ENCODE measurements at places on chromosomes 13 and 19.

- DNase-seq: no peak
Measured at GRCh38 chr19:10712754-10713153, 5.1 kb upstream of the DNM2 start.

DNA sequence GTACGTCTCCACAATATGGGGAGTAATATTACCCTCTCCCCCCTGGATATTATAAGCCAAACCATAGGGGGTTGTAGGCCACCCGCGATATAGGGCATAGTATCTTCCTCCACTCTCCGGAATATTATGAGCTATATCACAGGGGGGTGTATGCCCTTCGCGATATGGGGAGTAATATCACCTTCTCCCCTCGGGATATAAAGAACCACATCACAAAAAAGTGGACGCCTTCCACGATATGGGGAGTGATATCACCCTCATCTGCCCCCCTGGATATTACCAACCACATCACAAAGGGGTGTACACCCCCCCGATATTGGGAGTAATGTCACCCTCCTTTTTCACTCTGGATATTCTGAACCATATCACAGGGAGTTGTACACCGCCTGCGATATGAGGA lies 65.5 kb upstream of the CEACAM21 start:
- no peak for DNase-seq

DNA sequence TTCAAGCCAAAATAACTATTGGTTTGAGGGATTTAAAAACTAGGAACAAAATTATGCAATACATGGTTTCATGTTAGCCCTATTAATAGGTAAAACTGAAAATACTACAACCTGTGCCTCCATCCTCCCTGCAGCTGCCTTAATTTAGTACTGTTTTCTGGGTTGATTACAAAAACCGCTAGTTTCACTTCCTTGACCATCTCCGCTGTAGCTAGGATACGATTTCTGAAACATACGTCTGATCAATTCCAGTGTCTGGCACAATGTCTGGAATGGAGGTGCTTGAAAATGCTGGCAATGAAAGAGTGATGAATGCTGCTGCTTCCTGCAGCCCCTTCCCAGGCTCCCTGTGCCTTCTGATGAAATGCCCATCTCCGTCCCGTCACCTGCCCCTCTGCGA lies 273.5 kb downstream of the SHISA2 start:
- DNase-seq: peak; percentile 18

DNA sequence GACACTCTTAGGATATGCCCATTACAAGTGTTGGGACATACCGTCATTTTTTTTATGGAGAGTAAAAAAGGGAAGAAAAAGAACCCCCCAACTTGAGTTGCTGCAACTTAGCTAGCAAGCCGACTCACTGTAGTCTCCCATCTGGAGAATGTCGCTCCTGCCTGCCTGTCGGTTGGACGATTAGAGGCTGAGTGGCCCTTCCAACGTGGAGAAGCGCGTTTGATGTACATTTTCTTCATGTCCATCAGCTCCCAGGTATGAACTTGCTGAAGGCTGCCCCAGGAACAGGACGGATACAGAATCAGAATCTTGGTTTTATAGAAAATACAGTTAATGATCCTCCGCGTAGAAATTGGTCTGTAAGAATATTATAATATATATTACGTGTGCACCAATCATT lies 189.0 kb upstream of the SOX1 start:
- DNase-seq: no peak

GRCh38 chr13:111204438-111205177 lies 89.5 kb downstream of the ARHGEF7 start:
- DNase-seq: no peak

- DNase-seq: no peak
Measured at GRCh38 chr19:11414544-11414943, 4.6 kb downstream of the RGL3 start.

- no peak for DNase-seq
Measured at GRCh38 chr19:5436106-5436947, 18.9 kb upstream of the ZNRF4 start.

- no peak for DNase-seq
Measured at GRCh38 chr13:105465251-105465650, 1070.2 kb downstream of the EFNB2 start.

- peak; percentile 26 for DNase-seq
Measured at GRCh38 chr19:48992581-48993174, 431 bp downstream of the GYS1 start.

DNA sequence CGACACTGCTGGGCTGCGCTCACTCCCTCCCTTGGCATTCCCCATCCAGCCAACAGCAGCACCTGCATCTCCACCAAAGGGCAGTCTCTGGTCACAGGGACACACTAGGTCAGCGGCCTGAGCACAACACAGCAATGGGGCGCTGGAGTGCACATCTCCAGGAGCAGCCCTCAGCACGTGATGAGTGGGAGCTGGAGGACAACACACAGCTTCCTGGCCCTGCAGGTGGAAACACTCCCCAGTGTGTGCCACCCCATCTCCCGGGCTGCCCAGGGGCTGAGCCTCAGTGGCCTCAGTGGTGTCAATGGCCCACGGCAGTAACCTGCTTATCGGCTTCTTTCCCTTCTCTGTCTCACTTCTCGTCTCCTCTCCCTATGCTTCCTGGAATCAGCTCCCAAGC lies 96.8 kb upstream of the VSTM2B start:
- no peak for DNase-seq

DNA sequence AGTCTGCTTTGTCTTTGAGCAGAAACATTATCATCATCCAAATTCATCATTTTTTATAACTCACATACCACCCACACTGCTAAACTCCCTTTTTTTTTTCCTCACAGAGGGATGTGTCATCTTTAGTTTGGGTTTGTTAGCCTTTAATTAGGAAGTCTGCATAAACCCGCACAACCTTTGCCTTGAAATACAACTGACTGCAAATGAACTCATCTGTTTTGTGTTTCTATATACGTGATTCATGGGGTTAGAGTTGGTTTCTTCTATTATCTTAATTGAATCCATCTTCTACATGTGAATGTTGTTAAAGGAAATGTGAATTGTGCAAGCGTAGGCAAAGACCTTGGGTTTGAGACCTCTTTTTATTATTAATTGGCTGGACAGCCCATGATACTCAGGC lies 102.7 kb downstream of the SLAIN1 start:
- DNase-seq: no peak

DNA sequence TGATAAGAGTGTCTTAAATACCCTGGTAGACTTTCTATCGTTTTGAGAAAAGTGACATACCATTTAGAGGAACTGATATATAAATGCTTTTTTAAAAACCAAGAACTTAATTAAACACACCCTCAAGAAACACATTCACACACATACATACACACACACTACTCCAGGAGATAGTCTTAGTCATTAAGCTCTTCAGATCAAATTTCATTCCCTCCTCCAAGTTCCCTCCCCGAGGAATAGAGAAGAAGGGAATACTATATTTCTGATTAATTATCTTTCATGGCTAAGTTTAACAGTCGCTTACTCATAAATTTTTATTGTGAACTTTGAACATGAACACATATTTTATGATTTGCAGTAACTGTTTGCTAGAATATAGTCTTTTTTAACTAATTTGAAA lies 1109.5 kb downstream of the SLITRK1 start:
- no peak for DNase-seq

DNA sequence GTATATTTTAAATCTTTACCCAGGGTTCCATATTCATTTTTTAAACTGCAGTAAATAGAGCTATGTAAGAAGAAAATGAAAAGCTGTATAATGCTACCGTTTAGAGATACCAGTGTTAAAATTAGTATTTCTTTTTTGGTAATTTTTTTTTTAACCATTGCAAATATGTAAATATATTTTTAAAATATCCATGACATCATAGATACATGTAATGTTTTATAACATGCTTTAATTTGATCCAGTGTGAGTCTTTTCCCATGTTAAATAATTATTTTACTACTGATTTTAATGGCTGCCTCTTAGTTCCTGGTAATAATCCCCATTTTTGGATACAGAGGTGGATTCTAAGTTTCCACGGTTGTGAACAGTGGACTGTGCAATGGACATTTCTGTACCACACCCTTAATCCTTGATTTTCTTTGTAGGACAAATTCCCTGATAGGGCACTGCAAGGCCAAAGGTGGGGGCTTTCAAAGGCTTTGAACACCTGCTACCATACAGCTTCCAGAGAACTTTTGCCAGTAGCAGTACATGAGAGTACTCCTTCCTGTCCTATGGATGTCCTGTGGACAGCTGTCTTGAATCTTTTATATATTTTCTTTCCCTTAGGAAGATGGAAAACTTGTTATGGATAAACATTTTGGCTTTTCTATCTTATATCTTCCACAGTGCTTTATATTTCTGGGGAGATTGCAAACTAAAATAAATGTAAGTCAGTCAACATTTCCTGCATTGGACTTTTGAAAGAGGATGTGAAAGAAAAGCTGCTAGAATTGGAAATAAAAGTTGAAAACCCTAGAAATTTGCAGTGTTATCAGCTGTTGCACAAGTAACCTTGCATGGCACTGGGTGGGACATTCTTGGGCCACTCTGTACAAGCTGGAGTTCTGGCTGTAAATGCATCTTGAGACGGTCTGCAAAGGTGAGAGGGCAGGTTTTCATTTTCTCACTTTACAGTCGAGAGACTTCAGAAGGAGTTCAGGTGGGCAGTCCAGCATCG lies 46.8 kb downstream of the ARHGEF7 start:
- peak; percentile 50 for DNase-seq

DNA sequence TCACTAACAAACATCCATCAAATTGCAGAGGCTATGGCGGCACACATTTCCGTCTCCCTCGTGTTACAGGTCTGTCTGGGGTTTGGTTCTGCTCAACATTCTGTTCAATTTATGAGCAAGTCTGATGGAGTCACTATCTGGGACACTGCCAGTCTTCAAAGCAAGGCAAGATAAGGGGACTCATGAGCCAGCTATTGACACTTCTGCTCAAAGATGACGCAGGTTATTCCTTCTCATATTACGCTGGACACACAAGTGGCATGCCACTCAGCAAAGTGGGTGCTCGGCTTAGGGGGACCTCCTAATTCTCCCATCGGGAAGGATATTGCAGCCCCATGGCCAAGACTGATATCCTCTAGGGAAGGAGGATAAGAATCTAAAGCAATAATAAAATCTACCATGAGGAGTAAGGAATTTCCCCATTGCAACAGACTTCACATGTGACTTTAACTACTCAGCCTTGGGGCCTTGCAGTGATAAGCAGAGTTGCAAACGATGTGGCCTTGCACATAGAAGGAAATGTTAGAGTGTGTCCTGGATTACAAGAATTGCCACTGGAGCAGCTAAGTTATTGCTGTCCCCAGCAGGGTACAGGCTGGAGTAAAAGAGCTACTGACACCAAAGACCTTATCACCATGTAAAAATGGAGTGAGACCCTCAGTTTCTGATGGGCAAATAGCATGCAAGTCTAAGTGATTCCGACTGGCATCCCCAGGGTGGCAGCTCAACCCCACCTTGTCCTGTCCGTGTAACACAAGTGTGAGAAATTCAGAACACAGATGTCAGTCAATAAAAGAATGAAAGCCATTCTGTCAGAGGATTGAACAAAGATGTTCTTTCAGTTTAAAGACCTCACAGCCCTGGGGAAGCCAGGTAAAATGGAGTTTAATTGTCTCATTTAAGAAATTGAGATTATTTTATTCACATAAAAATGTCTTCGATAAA lies 306.1 kb downstream of the IRS2 start:
- no peak for DNase-seq

GRCh38 chr19:50309396-50310125 lies 19.6 kb downstream of the KCNC3 start:
- DNase-seq: no peak

DNA sequence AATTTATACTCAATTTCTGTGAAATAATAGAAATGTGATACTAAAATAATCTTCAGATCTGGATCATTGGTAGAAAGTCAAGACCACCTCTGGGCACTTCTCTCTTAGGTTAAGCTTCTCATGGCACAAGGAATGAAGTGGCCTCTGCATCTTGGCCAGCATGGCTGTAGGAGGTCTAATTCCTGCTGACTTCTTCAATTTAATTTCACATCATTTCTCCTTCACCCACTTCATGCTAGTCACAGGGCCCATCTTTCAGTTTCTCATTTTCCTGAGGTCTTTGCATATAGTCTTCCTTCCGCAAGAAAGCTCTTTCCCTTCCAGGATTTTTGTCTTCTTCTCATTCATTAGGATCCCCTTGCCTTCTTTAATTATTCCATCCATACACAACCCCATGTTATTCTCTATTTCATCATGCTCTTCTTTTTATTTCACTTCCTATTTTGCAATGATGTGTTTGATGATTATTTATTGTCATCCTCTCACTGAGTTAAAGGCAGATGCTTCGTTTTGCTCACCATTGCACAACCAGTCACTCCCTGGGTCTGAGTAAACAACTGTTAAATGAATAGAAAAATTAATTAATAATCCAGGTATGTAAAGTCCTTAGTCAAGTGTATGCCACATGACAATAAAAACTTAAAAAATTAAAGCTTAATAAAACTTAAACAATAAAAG lies 397.4 kb downstream of the SPRY2 start:
- DNase-seq: no peak

DNA sequence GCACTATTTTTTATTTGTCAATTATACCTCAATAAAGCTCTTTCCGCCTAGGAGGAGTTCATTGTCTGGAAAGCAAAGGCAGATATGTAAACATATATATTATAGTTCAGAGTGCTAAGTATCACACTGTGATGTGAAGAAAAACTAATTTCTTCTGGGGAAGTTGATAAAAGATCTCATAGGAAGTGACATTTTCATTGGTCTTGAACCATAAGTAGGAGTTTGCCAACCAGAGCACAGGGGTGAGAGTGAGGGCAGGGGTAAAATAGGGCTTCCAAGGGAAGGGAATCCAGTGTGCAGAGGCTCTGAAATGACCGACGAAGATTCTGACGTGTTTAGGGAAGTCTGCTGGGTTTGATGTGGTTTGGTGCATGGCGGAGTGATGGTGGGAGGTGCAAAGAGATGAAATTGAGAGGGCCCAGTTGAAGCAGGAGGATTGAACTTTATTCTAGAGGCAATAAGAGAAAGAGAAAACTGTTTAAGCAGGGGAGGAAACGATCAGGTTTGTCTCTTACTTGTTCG lies 780 bp upstream of the GTF2F2 start:
- DNase-seq: peak; percentile 60

GRCh38 chr13:35475212-35475959 lies 1.1 kb downstream of the MAB21L1 start:
- DNase-seq: no peak

DNA sequence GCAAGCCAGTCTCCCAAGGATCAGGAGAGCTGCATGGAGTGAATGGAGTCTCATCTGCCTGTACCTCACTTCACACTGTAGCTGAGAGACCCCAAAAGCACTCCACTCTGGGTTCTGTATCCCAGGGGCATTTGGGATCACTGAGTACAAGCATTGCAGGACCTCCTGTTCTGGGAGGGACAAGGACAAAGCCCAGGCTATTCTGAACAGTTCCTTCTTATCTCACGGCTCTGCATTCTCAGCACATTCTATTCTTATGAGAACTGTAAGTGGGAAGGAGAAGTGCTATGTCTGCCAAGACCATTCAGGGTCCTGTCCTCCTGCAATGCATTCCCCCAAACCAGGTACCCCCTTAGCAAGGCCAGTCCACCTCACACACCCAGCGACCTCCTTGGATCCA lies 42.8 kb downstream of the RNF6 start:
- DNase-seq: no peak

DNA sequence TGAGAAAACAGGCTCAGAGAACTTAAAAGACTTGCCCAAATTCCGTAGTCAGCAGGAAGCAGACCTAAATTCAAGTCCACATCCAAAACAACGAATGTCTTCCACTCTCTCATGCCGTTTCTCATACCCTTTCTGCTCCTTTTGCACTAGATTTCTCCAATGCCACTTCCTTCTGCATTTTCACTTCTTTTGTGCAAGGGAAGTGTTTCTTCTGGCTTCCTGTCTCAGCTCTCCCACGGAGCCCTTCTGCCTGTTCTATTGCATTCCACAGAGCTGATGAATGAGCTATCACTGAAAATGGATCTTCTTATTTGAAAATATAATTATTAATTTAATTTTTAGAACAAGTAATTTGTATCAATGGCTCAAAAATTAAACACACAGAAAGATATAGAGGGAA lies 56.1 kb upstream of the STK24 start:
- DNase-seq: no peak

Data from NAMALWA (cell line).